Activated B cell treated with CpG ODN at 0.5 μM for 24 hours (primary cell): ENCODE measurements at places on chromosomes 16 and 17.

DNA sequence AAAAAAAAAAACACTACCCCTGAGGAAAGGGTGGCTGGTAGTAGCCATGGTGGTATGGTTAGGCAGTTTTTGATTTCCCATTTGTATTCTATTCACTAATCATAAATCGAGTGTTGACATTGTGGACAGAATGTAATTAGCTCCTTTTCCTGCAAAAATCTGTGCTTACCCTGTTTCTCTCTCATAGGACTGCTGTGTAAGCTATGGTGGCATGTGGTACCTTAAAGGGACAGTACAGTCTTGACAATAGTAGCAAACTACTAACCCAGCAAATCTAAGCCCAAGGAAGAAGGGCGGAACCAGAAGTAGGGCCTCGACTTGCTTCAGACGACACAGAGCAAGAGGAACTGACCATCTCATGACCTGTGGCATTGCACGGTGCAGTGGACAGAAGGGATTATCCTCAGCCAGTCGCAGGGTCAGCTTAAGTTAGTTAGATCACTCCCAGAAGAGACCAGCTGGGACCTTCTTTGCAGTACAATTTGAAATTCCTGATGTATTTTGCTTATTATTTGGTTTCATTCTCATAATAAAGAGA, 36.3 kb downstream of the POLR3E start:
- DNase-seq: no peak

DNA sequence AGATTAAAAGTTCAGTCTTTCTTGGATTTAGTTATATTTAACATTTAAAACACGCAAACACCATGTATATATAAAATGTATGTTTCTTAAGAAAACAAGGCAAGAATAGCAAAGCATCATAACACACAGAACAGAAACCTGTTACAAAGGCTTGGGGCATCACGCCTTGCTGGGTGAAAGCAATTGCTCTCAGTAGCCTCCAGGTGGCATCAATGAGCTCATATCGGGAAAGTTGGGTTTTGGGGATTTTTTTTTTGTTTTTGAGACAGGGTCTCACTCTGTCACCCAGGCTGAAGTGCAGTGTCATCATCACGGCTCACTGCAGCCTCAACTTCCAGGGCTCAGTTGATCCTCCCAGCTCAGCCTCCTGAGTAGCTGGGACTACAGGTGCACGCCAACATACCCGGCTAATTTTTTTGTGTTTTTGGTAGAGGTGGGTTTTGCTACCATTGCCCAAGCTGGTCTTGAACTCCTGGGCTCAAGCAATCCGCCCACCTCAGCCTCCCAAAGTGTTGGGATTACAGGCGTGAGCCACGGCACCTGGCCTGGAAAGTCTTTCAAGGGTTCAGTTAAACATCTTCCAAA, 56.9 kb downstream of the CYB5D2 start:
- no peak for DNase-seq

DNA sequence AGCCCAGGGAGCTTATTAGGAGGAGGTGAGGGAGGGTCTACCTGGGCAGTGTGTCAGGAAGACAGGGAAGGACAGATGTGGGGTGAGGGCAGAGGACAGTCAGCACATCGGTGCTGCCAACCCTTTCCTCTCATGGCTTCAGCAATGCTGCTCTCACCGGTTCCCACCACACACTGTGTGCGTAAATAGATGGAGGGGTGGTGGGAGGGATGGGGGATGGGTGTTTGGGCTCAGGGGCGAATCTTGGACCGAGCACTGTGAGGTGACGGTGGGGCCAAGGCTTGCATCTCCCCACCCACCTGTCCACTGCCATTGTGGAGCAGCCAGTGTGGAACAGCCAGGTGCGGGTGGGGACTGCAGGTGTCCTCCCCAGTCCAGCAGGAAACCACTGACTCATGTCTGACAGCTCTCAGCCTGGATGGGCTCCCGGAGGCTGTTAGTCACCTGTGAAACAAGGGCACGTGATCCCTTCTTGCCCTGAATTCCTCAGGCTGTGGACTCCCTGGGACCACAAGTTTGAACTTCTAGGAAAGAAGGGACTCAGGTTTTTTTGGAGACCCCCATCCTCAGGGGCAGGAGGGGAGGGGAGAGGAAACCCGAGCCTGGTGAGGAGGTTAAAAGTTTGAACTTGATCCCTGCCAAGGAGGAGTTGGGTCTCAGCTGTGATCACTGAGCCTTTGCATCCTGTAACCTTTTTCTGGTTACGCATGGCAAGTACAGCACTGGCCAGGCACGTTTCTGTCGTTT, 42.7 kb upstream of the SMPD3 start:
- no peak for DNase-seq

- no peak for DNase-seq
Observed at GRCh38 chr17:13362341-13363122, 239.2 kb downstream of the HS3ST3A1 start.

GRCh38 chr17:17700251-17700969, 19.2 kb downstream of the RAI1 start:
- no peak for DNase-seq
